ENCODE measurements at places on chromosomes 3 and 15.

GRCh38 chr15:95471690-95472086 is 858.8 kb upstream of the NR2F2 start:
- DNase-seq, result no peak

DNA sequence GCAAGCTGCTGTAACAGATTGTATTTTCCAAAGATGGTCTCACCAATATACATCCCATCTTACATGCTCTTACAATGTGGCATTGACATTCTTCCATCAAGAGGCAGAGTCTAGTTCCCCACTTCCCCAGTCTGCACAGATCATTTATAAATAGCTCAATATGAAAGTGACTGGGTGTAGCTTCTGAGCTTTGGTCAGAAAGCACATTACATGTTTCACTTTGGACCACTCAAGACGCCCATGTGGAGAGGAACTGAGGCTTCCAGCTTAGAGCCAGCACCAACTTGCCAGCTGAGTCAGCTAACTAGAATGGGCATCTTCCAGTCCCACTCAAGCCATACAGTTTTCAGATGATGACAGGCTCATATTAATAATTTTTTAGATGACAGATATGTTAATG is 45.5 kb downstream of the GREM1 start:
- no peak for DNase-seq

DNA sequence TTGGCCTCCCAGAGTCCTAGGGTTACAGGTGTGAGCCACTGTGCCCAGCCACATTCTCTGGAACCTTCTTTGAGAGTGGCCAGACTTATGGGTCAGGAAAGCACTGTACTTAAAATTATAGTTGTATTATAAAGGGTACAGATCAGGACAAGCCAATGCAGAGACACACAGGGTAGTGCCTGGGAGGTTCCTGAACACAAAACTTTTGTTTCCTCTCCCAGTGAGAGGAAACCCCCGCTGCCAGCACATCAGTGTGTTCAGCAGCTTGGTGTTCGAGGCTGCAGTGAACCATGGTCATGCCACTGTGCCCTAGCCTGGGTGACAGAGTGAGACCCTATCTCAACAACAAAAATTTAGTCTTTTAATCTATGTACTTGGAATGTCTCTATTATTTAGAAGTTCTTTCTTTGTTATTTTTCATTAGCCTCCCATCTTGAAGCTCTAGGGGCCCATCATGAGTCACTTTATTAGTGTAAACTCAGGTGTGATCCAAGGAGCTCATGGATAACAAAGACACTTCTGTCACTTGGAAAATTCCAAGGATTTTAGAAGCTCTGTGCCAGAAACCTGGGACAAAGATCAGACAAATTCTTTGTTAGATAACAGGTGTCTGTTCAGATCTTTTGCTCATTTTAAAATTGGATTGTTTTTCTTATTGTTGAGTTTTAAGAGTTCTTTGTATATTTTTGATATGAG is 7.8 kb downstream of the BLOC1S6 start:
- no peak for DNase-seq

- no peak for DNase-seq
Measured at GRCh38 chr15:94100863-94101262, 130.5 kb upstream of the MCTP2 start.

- DNase-seq, result no peak
Measured at GRCh38 chr15:80828796-80829195, 49.6 kb downstream of the CEMIP start.

DNA sequence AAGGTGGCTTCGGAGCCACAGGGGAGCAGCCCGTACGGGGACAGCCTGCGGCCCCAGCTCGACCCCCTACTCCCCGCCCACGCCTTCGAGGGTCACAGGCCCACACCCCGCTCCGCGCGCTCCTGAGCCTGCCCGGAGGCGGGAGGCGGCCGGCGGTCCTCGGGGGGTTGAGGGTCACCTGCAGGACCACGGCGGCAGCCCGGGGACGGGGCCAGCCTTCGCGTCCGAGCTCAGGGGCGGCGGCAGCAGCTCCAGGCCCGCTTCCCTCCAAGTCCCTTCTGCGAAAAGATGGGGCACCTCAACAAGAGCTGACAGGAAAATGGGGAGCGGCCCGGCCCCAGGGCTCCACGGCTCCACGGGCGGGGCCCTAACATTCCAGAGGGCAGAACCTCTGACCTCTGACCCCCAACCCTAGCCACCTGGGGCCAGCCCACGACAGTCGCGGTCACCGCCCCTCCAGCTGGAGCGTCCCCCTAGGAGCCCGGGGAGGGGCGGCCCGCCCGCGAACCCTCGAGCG is 428 bp downstream of the LYSMD4 start:
- no peak for DNase-seq

DNA sequence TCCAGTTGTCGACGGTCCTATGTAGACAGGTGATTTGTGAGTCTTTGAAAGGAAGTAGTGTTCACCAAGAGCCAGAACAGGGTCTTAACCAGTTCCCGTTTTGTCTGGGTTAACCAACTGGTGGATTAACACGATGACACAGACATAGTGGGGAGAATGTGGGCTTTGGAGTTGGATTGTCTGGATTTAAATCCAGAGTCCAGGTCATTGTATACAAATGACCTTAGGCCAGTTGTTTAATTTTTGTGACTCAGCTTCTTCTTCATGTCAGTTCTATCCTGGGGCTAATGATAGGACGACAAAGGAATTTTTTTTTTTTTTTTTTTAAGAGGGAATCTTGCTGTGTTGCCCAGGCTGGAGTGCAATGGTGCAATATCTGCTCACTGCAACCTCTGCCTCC is 126.7 kb downstream of the LPP start:
- no peak for DNase-seq

GRCh38 chr15:75727851-75728715 is 15.4 kb upstream of the CSPG4 start:
- no peak for DNase-seq

- no peak for DNase-seq
Measured at GRCh38 chr3:80097674-80098073, 329.9 kb upstream of the ROBO1 start.

DNA sequence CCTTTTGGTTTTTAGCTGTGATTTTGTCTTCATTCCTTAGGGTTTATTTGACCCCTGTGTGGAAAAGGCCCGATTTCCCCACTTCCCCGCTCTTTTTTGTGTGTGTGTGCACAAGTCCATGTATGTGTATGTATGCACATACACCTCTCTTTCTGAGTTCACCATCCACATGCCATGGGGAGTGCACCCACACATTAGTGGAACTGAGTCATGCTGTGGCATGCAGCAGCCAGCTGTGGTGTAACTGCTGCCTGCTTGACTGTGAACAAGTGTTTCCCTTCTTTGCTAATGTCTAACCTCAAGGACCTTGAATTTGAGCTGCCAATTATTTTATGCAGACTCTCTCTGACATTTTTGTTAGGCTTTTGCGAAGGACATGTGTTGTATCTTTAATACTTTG is 434.9 kb upstream of the TPM1 start:
- no peak for DNase-seq

DNA sequence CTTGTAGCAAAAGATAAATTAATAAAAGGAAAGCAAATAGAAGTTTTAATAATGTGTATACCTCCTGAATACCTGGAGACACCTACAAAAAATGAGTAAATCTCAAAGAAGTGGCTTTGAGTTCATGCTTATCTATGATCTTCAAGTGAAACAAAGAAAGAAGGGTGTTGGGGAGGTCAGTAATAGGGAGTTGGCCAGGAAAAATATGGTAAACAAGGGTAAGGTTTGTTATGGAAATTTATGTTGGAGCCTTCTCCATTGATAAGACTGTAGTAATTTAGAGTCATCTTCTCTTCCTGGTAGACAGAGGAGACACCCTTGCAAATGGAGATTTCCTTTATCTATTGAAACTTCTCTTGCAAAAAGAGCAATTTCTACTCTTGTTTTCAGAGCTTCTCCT is 6.6 kb upstream of the CCR8 start:
- no peak for DNase-seq

DNA sequence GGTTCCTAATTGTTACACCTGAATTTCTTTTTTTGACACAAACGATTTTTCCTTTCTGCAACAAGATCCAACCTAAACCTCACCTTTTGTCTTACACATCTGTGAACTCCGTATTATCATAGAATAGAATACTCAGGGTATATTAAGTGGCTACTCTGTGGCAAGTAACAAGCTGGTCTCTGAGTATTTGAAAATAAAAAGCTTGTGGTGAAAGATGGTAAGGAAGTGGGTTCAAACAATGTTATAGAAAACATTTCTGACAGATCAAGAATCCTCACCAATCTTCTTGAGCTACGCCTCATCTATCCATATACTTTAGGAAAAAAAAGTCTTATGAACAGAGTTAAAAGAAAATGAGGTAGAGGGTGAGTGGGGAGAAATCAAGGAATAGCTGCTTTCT is 3.5 kb upstream of the ANKRD28 start:
- no peak for DNase-seq

GRCh38 chr15:80567721-80568157 is 127.4 kb upstream of the ABHD17C start:
- no peak for DNase-seq

DNA sequence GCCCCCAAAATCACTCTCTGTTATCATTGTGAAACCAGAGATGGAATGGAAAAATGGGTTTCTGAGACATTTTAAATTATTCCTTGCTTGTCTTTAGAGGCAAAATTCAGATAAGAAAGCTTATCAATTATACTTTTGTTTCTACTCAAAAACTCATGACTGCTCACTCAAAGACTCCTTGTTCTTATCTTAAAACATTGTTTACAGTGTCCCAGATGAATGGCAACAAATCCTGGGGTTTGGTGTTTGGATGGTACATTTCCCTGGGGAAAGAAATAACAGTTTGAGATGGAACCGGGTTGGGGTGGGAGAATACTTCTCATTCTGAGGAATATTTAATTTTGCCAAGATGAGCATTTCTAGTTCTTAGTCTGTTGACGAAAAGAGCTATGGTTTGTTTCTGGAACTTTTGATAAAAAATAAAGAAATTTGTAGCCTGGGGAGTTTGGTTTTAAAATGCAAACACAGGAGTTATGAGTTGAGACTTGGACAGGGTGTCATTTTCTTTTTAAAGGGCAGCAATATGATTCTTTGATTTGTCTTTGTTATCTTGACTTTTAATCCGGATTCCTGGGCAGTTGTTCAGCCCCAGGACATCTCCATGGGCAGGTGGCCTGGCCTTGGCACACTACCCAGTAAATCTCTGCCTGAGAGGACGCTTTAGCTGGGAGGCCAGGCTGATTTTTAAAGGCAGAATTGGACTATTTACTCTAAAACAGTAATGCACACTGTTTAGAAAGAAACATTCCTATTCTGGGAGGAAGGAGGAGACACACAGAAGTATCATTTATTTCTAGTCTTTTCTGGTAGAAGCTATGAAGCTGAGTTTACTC is 32.4 kb downstream of the BTD start:
- no peak for DNase-seq

DNA sequence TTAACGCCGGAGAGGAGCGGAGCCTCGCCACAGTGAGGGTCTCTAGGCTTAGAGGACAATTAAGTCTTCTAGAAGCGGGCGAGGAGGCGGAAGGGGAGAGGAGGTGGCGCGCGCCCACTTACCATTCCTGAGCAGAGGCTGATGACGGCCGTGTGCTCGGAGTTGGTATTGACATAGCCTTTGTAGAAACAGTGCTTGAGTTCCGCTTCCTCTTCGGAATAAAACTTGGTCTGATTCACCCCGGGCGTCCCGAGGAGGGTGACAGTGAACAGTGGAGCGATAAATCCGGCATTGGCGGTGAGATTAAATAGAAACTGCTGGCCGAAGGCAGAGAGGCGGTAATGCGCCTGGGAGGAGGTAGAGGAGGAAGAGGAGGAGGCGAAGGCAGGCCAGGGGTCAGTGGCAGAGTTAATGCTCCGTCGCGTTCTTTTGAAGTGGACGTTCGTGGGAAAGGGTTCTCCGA is 1.3 kb downstream of the ADAMTS9 start:
- no peak for DNase-seq

DNA sequence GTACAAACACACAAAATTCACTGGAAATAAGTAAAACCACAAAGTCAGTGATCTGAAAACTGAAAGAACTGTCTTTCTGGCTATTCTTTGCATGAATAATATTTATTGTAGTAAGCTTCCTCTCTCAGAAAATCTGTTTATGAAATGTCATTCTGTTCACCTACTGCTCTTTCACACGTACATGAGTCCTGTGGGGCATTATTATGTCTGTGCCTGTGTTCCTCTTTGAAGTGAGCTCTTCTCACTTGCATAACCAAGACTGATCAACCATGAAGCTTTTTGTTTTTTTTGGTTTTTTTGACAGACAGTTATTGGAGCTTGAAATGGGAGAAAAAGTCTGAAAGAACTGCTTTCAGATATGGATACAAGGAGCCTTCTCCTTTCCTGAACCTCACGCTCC is 195.8 kb downstream of the PLCH1 start:
- no peak for DNase-seq

- DNase-seq, result no peak
Measured at GRCh38 chr3:48267782-48268181, 26.9 kb downstream of the ZNF589 start.

DNA sequence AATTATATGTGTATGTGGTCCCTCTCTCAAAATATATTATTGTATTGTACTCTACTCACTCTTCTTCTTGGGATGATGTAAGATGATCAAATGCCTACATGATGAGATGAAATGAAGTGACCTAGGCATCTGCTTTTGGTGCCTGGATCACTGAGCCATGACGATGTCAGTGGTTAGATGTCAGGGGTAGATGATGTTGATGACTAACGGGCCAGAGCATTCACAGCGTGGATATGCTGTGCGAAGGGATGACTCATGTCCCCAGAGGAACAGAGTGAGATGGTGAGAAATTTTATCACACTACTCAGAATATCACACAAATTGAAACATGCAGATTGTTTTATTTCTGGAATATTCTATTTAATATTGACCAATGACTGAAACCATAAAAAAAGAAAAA is 233.9 kb upstream of the CADM2 start:
- no peak for DNase-seq

All from cortex of kidney (tissue), 1 donor.